Prostate gland (tissue), 2 donors: ENCODE measurements at places on chromosomes 11 and 22. TPM values are rescaled to one million over a fixed set of nuclear protein-coding genes. Genes with fewer than 3 reads are reported as not detected.

The RAB38 gene
- total RNA-seq, result 1.8 TPM

The CHST1 gene
- total RNA-seq, result 4.4 TPM

The UPB1 gene
- total RNA-seq, result 5.0 TPM

The OSBP2 gene
- total RNA-seq, result 4.5 TPM
